ENCODE measurements at places on chromosomes 12 and 14.

GRCh38 chr14:93102141-93102540 is 13.6 kb downstream of the ITPK1 start:
- no peak for DNase-seq

DNA sequence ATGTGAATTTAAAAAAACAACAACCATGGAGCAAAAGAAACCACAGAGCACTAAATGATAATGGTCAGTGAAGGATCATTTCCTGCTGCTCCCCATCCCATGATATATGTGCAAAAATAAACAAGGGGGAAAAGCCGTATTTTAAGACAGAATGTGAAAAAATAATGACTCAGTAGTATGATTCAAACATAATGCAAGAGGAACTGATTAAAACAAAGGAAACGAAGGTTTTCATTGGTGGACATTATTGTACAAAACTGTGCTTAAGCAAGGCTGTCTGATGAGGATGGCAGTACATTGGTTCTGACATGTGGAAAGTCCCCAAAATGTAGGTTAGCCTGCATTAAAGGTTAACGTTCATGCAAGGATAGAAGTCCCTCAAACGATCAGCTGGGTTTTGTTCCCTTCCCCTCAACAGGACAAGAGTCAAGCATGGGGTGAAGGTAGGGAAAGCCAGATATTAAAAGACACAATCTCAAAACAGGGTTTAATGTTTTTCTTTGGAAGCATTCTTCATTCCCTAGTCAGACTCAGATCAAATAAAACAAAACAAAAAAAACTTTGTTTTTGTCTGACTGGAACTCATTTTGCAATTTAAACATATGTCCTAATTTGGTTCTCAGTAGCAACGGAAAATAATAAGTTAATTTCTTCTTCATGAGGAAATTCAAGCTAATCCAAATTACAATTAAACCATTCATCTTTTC is 26.3 kb upstream of the PTGDR start:
- DNase-seq = no peak

DNA sequence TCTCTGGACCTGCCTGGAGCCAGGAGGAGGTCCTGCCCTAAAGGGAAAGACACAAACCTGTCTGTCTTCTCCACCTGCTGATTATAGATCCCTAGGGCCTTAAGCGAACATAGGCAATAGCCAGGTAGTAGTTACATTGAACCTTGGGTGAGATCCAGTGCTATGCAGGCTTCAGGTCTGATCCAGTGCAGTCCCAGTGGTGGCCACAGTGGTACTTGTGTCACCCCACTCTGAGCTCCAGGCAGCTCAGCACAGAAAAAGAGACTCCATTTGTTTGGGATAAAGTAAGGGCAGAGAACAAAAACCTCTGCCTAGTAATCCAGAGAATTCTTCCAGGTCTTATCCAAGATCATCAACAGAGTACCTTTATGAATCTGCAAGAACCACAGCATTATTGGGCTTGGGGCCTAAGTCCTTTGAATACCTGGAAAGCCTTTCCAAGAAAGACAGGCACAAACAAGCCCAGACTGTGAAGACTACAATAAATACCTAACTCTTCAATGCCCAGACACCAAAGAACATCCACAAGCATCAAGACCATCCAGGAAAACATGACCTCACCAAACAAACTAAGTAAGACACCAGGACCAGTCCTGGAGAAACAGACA is 60.4 kb upstream of the KTN1 start:
- DNase-seq = no peak

DNA sequence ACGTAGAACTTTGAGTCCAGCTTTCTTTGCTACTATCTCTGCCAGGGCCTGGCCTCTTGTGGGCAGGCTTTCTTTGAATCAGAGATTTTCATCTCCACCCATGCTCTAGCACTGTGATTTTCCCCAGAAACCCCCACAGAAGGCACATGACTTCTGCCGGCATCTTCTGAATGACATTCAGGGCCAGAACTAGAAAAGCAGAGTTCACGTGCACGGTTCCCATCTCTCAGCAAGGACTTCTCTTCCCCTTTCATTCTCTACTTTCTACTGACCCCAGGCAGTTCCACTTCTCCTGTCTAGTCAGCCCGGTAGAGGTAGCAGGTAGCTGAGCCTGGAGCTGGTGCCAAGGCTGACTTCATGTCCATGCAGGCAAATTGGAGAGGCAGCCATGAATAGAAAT is 26.9 kb downstream of the BATF start:
- no peak for DNase-seq

DNA sequence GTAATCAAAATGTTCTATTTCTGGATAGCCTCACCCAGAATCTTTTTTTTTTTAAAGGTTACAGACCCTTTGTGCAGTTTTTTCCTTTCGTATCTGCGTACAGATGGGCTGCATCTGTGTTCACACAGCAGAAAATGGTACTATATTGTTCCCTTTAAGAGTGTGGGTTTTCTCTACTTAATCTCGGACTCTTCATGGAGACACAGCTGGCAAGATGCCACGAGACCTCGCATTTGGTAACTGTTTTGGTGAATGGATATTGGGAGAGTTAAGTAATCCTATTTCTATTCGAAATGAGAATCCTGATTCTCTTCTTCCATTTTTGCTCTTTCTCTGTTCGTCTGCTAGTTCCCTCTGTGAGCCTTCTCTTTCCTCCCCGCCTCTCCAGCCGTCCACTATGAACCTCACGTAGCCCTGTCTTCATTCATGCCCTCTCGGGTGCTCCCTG is 85.7 kb downstream of the SAMD4A start:
- no peak for DNase-seq

- DNase-seq = no peak
These were observed 52.9 kb downstream of the MYF5 start for GRCh38 chr12:80769553-80770140.

DNA sequence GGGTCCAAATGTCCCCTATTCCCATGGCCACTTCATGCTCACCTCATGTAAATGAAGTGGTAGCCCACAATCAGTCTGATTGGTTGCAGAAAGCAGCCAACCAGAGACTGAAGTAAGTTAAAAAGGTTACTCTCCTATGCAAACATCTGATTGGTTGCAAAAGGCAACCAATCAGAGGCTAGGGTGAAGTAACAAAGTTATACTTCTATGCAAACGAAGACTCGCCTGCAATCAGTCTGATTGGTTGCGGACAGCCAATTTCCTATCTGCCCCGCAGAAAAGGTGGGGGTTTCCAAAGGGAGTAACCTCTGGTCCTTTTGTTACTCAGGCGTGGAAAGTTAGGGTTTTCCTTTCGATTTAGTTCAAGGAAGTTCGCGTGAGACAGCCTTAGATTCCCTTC is 208.1 kb upstream of the NEDD1 start:
- DNase-seq = no peak

DNA sequence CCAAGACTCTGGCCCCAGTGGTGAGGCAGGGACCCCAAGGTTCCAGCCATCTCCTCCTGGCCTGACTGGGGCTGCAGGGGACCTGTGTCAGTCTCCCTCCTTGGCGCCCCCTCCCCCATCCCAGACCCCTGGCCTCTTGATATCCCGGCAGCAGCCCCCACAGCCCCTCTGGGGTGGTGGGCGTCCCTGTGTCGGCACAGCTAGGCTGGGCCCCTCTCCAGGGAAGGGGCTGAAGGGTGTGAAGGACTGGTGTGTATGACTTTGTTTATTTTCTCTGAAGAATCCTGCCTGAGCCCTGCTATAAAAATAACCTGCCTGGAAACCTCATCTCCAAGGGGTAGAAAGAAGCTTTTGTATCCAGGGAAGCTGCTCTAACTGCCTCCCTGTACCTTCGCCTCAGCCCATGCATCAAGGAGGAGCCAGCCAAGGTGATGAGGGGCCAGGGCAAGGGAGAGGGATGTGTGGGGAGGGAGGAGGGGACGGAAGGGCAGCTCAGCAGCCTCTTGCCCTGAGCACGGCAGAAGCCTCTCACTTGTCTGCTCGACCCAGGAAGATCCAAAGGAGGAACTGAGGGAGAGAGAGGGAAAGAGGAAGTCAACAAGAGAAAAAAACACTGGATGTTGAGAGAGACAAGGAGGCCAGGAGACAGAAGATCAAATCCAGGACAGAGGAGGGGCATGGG is 25.4 kb upstream of the COL2A1 start:
- DNase-seq = peak; percentile 55

DNA sequence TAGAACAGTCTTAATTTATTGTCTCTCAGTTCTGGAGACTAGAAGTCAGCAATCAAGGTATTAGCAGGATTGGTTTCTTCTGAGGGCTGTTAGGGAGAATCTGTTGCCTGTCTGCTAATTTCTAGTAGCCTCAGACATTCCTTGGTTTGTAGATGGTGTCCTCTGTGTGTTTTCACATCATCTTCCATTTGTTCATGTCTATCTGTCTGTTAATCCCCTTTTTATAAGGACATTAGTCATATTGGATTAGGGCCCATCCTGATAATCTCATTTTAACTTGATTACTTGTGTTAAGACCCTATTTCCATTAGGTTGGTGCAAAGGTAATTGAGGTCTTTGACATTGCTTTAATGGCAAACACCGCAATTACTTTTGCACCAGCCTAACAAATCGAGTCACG is 34.3 kb downstream of the TBC1D15 start:
- no peak for DNase-seq

GRCh38 chr14:53885136-53885640 is 71.4 kb downstream of the BMP4 start:
- DNase-seq = no peak

DNA sequence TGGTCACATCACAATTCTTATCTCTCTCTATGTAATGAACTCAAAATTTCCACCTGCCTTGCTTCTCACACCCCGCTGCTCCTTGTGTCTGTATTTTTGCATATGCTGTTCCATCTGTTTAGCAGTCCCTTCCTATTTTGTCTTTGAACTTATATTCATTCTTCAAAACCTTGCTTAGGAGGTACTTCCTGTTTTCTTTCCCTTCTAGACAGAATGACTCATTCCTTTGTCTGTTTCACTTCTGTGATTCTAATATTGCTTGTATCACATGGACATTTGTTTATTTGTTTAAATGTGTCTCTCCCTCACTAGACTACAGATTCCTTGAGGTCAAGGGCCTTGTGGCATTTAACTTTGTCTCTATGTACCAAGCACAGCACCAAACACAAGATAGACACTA is 424.2 kb downstream of the ETNK1 start:
- no peak for DNase-seq

- DNase-seq = no peak
These were observed 76.6 kb upstream of the GPR68 start for GRCh38 chr14:91321131-91321530.

- DNase-seq = no peak
These were observed 115.6 kb downstream of the PLEKHA5 start for GRCh38 chr12:19245106-19245505.

- DNase-seq = no peak
These were observed 123.5 kb downstream of the CAPZA3 start for GRCh38 chr12:18861287-18861858.

GRCh38 chr12:122855928-122856831 is 20.9 kb downstream of the HIP1R start:
- no peak for DNase-seq

- no peak for DNase-seq
These were observed 24.5 kb upstream of the ARID2 start for GRCh38 chr12:45704968-45705367.

GRCh38 chr14:62162998-62163589 is 400.9 kb downstream of the SNAPC1 start:
- DNase-seq = no peak

DNA sequence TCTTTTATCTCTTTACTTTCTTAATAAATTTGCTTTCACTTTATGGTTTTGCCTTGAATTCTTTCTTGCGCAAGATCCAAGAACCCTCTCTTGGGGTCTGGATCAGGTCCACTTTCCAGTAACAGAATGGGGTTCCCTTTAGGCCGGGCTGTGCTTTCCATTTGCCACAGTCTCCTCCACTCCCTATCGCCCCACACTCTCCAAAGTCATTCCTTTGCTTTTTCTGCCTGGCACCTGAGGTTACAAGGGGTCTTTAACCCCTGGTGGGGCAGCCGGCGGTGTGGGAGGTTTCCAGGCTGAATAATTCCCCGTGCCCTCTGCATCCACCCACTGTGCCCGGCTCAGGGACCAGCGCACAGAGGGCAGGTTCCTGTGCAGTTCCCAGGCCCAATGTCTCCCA is 42.9 kb upstream of the LHX5 start:
- no peak for DNase-seq

DNA sequence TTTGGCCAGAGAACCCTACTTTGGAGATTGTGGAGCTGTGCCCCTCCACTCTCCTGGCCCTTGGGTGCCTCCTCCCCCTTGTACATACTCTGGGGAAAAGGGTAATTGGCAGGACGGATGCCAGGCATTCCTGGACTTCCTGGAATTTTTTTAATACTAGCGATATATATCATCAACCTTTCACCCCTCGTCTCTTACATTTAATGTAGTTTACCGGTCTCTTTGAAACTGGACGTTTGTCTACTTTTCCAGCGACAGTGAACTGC is 767 bp upstream of the CRY1 start:
- DNase-seq = no peak

Data from right kidney (tissue), 9 donors.